ENCODE measurements at places on chromosomes 3 and 15. TPM values are rescaled to one million over a fixed set of nuclear protein-coding genes. Genes with fewer than 3 reads are reported as not detected.

Gene CLEC3B
- 14.9 TPM for total RNA-seq

DNA sequence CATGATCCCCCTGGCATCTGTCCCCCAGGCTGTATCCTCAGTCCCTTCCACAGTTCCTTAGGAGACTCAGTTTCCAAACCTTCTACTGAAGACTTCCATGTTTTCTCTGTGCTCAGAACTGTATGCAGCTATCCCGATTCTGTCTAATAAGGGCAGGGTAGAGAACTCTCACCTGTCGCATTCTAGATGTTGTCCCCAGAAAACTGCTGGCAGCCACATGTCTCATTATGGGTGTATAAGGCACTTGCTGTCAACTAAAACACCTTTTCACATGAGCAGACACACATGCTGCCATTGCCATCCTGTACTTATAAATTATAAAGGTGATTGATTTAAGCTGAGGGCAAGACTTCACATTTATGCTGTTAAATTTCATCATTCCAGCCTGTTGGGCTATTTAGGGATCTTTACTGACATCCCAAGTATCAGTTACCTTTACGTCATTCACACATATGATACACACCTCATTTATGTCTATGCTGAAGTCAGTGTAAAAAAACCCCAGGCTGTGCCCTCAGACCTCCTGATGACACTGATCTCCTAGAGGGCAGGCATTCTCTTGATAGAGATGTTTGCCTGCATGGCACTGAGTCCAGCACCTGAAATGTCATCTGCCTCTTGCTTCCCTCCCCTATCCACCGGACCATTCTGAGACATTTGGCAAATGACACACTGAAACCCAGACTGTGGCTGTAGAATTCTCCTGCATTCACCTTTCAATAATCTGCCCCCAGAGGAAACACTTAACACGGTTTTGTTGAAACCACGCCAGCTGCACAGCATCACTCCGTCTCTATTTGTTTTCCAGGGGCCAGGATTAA is 35.8 kb downstream of the BTD start:
- peaks cover 18% of the 10 kb centered on the region for H3K4me1 ChIP-seq
- no peak overlapping the region for H3K4me3 ChIP-seq
- H3K36me3 ChIP-seq = no peaks in the 10 kb centered on the region
- DNase-seq = no peak

- H3K4me3 ChIP-seq = no peak overlapping the region
- no peak for DNase-seq
- H3K4me1 ChIP-seq = peaks cover 11% of the 10 kb centered on the region
- no peak overlapping the region for H3K27ac ChIP-seq
- no peaks in the 10 kb centered on the region for H3K36me3 ChIP-seq
- H3K27me3 ChIP-seq = no peaks in the 10 kb centered on the region
These were observed 69.0 kb downstream of the SLC12A8 start for GRCh38 chr3:125143538-125143937.

DNA sequence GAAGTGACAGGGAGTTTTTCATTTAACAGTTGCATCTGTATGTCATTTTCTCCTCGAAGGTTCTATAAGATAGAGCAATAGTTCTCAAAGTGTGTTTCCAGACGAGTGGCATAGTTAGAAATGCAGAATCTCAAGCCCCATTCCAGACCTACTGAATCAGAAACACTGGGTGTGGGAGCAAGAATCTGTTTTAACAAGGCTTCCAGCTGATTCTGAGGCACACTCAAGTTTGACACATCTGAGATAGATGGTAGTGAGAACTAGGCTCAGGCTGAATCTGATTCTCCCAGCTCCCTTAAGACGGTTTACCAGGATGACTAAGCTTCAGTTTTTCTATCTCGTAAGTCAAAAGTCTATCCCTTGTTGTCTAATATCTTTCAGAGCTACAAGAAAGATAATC is 159.8 kb upstream of the NUDT16 start:
- H3K4me1 ChIP-seq = peaks cover 2% of the 10 kb centered on the region
- DNase-seq = no peak
- H3K27ac ChIP-seq = no peak overlapping the region
- no peaks in the 10 kb centered on the region for H3K36me3 ChIP-seq

DNA sequence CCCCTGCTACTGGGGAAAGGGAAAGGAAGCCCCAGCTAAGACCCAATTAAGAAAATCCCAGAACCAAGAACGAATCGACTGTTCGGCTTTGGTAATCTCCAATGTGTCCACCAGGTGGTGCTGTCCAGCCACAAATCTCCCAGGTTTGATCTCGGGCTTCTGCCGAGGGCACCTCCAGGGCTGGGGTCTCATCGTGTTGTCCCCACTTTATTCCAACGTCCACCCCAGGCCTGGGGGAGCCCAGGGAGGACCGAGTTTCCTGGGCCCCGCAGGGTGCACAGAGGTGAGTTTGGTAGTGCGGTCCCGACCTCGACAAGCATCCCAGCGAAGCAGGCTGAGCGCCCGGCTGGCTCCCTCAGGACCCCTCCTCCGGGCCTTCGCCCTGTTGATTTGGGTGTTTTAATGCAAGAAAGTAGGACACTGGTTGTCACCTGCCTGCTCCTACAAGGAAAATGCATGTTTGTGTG is 185.1 kb downstream of the GOLGA6L6 start:
- H3K27ac ChIP-seq = no peak overlapping the region
- peak; percentile 72 for DNase-seq
- H3K27me3 ChIP-seq = no peaks in the 10 kb centered on the region
- H3K36me3 ChIP-seq = no peaks in the 10 kb centered on the region
